ENCODE measurements at places on chromosomes 1 and 21. TPM values are rescaled to one million over a fixed set of nuclear protein-coding genes. Genes with fewer than 3 reads are reported as not detected.

Gene CRNN
- 4.3 TPM for total RNA-seq

DNA sequence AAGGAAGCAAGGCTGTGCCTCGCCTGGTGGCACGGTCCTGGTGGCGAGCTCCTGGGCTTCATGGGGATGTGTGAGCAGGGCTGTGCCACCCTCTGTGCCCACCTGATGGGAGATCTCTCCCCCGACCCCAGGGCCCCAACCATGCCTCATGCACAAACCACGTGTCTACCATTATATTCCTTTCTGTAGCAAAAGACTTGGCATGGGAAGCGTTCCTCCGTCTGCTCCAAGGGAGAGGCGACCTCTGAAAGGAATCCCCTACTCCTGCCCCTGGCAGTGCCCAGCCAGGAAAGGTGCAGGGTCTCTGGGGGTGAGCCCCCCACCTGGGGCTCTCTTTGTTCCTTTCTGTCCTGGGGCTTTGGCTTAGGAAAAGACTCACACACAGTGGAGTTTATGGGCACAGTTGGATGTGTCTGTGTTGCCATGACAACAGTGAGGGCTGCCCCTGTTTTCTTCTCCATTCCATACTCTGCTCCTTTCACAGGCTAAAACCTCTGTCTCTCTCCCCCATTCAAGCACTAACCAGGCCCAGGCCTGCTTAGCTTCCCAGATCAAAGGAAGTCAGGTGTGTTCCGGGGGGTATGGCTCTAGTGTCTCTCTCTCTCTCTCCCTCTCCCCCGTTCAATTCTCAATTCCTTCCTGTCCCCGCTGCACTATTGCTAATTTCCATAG is 21.4 kb upstream of the LRRN2 start:
- no peak for DNase-seq

GRCh38 chr1:45215485-45216199 is 9.2 kb upstream of the ZSWIM5 start:
- DNase-seq: no peak

Gene FCRL3
- 0.10 TPM for total RNA-seq

Gene SASS6
- total RNA-seq: 3.7 TPM
